ENCODE measurements at places on chromosomes 5 and 9.

GRCh38 chr9:113309204-113309813 is 6.1 kb upstream of the RNF183 start:
- DNase-seq, result no peak

DNA sequence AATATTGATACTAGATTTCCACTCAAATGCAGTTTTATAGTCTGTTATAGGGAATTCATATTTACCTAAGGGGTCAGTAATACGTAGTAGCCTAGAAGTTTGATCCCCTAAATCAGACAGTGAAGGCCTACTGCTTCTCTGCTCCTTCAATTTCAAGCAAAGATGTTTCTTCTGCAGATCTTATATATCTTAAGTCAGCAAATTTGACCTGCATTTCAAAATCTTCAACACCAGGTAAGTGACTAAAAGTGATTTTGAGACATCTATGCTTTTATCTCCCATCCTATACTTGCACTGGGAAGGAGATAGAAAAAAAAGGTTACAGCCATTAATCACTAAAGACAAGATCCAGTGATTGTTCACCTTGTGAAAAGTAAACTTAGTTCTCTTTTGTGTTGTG is 363.9 kb downstream of the PTPRD start:
- DNase-seq, result no peak

DNA sequence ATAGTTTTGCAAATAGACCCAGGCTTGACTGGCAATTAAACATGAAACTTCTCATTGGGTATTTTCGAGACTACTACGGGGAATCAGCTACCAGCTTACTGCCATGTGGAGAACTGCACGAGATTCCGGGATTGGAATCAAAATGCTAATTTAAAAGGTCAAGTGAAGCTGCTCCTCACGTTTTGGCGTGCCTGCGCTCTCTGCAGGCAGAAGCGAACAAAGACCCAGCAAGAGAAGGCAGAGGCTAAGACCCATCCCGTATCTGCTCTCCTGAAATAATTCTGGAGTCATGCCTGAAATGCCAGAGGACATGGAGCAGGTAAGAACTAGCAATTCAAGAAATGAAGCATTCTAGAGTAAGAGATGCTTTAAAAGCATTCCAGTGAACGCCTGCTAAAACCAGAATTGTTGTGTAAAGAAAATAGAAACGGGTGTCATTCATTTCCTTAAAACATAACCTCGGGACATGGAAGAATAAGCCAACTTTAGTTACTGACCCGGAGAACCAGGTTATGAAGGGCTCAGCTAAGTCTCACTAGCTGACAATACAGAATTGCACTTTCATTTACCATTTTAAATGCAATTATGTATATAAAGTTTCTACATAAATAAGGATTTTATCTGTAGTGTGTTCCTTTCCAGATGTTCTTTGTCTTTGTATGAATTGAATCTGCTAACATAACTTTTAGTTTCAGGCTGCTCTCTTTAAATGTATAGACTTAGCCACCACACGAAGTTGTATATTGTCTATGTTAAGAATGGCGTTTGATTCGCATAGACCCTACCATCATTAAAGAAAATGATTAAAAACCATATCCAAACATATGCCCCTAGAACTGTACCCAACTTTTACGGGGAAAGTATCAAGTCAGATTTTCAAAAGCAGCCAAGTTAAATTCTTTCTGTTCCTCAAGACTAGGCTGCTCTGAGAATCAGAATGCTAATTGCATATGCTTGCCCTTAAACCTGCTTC is 2.0 kb upstream of the MAT2B start:
- no peak for DNase-seq

DNA sequence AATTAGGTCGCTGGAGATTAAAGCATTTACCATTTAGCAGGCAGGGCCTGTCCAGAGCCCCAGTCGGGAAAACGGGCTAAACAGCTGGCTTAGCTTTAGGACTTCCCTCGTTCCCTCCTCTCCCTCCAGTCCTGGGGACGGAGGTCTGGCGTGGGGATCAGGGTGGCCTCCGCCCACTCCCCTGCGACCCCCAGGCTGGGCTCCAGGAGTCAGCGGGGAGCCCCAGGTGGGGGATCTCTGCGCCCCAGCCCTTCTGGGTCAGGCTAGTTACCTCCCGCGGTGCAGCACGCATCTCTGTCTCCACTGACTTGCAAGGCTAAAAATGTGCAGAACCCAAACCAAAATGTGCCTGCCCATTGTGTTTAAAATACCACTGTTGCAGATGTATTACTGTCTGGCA is 16.2 kb upstream of the CAMSAP1 start:
- DNase-seq, result no peak

DNA sequence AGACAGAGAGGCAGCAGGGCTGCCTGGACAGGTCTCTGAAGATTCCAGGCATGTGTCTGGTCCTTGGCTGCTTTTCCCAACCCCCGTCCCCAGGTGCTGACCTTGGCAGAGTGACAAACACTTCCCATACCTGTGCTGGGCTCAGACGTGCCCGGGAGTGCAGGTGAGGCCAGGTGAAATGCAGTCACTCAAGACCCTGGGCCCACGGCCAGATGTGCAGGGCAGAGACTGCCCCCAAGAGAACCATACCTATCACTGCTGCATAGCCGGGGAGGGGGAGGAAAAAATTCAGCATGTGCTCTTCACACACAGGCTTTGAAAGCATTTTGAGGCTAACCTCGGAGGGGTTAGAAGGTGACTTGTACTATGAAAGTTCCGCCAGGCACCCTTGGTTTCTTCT is 22.6 kb downstream of the CCNJL start:
- no peak for DNase-seq

DNA sequence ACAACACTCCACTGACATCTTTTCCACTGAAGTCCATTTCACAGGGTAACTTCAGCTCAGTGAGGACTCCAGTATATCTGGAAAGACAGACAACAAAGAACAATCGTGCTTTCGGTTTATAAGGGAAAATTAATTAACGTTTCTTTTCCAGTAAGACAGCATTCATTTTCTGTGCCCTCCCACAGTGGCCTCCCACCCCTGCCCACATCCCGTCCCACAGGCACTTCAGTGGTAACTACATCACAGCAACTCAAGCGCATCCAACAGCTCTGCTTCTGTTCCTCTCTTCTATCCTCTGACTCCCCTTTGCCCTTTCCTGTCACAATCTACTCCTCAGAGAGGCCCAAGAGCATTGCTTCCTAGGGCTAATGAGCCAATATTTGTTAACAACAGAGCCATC is 40.3 kb downstream of the GLDC start:
- DNase-seq, result no peak

- no peak for DNase-seq
These were observed 117.8 kb upstream of the SARDH start for GRCh38 chr9:133855802-133856521.
